ENCODE measurements at places on chromosomes 13 and 19.
A peak's percentile ranks its signal among the peaks of the same experiment; 100 is the strongest.

DNA sequence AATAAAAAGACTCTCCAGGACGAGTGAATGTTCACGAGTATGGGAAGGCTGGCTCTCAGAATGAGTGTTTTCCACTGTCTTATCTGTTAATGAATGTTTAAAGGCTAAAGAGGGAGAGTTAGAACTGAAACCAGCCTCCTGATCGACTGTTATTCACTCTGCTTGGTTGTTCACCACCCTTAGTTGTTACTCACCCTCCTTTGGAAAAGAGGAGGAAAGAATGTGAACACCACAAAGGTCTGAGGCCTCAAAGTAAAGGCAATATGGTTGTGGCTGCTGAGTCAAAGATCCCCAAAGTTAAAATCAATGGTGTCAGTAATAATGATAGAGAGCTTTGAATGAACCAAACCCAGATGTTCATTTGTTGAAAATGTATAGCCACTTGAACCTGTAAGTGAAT lies 1793.2 kb upstream of the PCDH20 start:
- H3K27ac ChIP-seq = no peak overlapping the region
- no peak overlapping the region for H3K4me3 ChIP-seq
- H3K27me3 ChIP-seq = no peaks in the 10 kb centered on the region
- DNase-seq = no peak
- no peaks in the 10 kb centered on the region for H3K36me3 ChIP-seq
- no peaks in the 10 kb centered on the region for H3K4me1 ChIP-seq

DNA sequence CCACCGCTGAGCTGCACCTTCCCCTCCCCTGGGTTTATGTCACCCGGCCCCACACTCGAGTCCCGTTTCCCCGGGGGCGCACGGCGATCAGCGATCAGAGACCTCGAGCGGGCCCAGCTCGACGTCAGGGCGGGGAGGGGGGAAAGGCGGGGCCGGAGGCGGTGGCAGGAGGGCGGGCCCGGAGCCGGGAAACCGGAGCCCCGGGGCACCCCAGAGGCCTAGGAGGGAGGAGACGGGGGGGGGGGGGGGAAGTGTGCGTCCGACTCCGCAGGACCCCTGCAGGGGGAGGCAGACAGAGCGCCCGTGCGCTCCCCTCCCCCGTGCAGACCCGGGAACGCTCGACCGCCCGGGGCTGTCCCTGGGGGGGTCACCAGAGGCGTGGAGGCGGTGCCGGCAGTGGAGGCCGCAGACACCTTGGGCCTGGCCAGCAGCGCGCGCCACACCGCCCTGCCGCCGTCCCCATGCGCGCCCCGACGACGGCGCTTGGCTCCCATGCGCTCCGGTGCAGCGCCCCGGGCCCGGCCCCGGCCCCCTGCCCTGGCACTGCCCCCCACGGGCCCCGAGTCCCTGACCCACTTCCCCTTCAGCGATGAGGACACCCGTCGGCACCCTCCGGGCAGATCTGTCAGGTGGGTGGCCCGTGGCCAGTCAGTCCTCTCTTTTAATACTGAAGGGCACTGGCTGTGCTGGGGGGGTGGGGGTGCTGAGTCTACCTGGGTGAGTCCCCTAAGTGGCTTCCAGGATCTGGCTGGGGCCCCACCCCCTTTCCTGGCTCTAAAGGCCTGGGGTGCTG lies 11.8 kb downstream of the PDE4A start:
- peaks cover 43% of the 10 kb centered on the region for H3K27me3 ChIP-seq
- DNase-seq = no peak
- H3K4me1 ChIP-seq = peaks cover 44% of the 10 kb centered on the region

DNA sequence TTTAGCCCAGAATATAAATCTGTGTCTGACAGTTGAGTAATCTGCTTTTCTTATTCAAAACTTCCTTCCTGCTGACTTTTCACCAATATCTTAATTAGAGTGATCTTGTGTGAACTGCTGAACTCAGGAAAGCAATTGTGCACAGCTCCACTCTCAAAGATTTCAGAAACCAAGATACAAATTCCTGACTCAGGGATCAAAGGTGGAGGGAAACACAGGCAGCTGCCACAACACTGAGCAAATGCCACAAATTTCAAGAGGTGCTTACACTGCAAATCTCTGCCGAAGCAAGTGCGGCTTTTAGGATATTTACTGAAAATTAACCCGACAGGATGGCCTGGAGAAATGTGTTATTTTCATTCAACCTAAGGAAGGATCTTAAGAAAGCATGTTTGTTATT lies 111.4 kb downstream of the STOML3 start:
- H3K27ac ChIP-seq = no peak overlapping the region
- DNase-seq = no peak
- no peak overlapping the region for H3K4me3 ChIP-seq
- H3K4me1 ChIP-seq = no peaks in the 10 kb centered on the region

- H3K36me3 ChIP-seq = no peaks in the 10 kb centered on the region
- peak; percentile 37 for DNase-seq
- peaks cover 14% of the 10 kb centered on the region for H3K4me1 ChIP-seq
- peak overlapping the region; percentile 73 for H3K4me3 ChIP-seq
These were observed 169.3 kb downstream of the COL4A1 start for GRCh38 chr13:110137680-110138009.

DNA sequence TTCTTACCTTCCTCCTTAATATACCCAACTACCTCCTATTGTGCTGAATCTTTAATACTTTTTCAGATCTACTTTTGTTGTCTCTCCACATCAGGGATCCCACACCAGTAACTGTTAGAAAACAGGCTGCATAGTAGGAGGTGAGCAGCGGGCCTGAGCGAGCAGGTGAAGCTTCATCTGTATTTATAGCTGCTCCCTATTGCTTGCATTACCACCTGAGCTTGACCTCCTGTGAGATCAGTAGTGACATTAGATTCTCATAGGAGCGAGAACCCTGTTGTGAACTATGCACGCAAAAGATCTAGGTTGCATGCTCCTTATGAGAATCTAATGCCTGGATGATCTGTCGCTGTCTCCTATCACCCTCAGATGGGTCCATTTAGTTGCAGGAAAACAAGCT lies 279.8 kb downstream of the DIAPH3 start:
- H3K27ac ChIP-seq = no peak overlapping the region
- no peaks in the 10 kb centered on the region for H3K36me3 ChIP-seq
- H3K4me3 ChIP-seq = no peak overlapping the region
- no peaks in the 10 kb centered on the region for H3K4me1 ChIP-seq
- no peaks in the 10 kb centered on the region for H3K27me3 ChIP-seq

GRCh38 chr19:16143399-16144215 lies at the start of gene HSH2D:
Gene HSH2D, plus strand, starts transcription at chr19:16143685. Its CDS starts 5,066 bp downstream, at chr19:16148751.
- H3K27me3 ChIP-seq = peaks cover 3% of the 10 kb centered on the region
- H3K27ac ChIP-seq = peak within 1 kb of the TSS; percentile 97
- DNase-seq = peak; percentile 83
